ENCODE measurements at places on chromosomes 5 and 9.

DNA sequence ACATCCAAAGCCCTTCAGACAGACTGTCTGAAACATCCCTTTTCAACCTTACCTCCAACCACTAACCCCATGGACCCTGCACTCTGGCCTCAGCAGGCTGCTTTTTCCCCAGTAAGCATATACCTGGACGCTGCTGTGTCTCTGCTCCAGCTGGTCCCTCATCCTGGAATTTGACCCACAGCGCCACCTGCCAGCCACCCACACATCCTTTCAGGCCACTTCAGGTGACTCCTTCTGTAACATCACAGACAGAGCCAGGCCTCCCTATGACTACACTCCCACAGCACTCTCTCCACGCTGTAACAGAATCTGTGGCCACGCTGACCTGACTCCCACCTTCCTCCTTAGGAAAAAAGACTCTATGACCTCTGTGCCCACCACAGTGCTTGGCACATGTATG, 3.4 kb downstream of the MGAT1 start:
- no peak for DNase-seq

DNA sequence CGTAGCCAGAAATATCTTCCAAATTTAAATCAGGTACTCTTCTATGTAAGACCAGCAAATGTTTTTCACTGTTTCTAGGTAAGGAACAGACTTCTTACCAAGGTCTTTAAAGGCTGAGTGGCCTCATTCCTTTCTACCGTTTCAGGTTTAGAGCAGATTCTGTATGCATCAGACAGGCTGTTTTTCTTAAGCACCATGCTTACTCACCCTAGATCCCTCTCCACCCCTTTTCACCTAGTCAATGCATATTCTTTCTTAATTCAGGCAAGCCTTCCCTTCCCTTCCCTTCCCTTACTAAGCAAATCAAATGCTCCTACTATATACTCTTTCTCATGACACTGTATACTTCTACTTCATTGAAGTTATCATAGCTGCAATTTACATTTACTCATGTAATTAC, 70.7 kb downstream of the RFX3 start:
- no peak for DNase-seq

GRCh38 chr5:169988947-169989346, 8.7 kb upstream of the INSYN2B start:
- no peak for DNase-seq

- no peak for DNase-seq
These were observed 16.3 kb downstream of the GABBR2 start for GRCh38 chr9:98692392-98692791.

DNA sequence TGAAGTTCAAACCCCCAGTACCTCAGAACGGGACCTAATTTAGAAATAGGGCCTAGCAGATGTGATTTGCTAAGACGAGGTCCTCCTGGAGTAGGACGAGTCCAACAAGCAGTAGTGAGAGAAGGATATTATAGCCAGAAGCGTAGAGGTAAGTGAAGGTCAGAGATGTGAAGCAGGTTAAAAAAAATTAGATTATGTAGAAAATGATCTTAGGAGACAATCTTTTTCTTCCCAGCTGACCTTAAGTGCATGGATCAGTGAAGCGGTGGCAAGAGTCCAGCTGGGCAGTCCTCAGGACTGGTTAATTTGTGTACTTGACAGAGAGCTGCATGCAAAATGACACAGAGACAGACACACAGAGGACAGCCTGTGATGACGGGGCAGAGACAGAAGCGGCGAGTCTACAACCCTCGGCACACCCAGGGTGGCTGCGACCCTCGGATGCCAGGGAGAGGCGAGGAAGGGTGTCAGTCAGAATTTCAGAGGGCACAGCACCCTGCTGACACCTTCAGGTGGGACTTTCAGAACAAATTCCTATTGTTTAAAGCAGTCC, 131.4 kb upstream of the IRX4 start:
- DNase-seq = no peak

DNA sequence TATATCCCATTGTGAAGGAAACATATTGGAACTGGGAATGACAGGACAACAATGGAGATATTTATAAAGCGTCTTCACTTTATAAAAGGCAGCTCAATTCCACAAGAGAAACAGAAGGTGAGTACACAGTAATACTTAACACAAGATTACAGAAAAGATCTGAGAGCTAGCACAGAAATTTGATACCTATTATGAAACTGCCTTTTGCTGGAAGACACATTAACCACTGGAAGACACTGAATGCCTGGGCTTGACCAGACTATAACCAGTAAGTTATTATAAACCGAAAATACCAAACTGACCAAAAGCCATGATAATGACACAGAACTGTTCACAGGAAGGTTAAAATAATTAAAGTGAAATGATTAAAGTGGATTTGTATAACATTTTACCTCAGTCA, 195.4 kb downstream of the NR2F1-AS1 start:
- DNase-seq = no peak

- no peak for DNase-seq
These were observed 248.6 kb upstream of the ANKRD55 start for GRCh38 chr5:56481428-56482357.

GRCh38 chr9:93307468-93308157, 123.7 kb downstream of the WNK2 start:
- DNase-seq = no peak

DNA sequence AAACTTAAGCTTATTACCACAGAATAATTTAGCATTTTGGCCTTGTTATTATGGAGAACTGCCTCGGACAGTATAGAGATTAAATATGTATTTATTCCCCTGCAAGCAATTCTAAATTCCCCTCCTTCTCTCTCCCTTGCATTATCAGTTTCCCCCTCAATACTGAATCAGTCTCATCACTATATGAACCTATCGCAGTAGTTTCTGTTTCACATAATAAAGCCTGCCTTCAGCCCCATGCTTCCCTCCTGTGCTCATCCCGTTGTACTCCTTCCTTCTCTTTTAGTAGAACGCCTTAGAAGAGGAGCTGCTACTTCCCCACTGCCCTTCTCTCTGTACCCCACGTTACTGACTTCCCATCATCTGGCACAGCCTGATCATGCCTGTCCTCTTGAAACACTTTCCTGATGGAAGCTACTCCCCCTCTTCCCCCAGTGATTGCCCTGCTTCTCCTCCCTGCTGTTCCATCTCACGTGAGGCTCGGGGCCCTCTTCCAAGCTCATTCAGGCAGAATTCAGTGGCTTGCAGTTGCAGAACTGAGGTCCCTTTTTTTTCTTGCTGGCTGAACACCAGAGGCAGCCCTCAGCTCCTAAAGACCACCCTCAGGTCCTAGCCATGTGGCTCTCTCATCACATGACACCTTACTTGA, 93.4 kb downstream of the PPIC start:
- DNase-seq = no peak

- no peak for DNase-seq
These were observed 21.5 kb upstream of the TBC1D2 start for GRCh38 chr9:98276907-98277469.

DNA sequence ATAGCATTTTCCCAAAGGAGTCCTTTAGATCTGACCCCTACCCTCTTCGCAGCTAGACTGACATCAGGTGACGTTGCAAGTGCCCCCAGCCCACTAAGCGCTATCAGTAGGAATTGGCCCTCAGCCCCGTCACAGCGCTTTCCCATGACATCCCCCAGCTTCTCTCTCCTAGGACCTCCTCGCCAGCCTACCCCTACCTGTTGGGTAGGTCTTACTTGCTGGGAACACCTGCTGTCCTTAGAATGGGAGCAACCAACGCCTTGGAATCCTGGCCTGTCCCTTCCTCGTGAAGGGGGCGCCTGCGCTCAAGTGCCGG, 584 bp upstream of the PIP5K1B start:
- DNase-seq = no peak

- DNase-seq = no peak
These were observed 59.7 kb downstream of the NIPBL start for GRCh38 chr5:36936309-36936708.

GRCh38 chr5:56658972-56659371, 156.4 kb upstream of the MAP3K1 start:
- DNase-seq = no peak

GRCh38 chr9:129875687-129876395, 40.6 kb downstream of the USP20 start:
- no peak for DNase-seq

DNA sequence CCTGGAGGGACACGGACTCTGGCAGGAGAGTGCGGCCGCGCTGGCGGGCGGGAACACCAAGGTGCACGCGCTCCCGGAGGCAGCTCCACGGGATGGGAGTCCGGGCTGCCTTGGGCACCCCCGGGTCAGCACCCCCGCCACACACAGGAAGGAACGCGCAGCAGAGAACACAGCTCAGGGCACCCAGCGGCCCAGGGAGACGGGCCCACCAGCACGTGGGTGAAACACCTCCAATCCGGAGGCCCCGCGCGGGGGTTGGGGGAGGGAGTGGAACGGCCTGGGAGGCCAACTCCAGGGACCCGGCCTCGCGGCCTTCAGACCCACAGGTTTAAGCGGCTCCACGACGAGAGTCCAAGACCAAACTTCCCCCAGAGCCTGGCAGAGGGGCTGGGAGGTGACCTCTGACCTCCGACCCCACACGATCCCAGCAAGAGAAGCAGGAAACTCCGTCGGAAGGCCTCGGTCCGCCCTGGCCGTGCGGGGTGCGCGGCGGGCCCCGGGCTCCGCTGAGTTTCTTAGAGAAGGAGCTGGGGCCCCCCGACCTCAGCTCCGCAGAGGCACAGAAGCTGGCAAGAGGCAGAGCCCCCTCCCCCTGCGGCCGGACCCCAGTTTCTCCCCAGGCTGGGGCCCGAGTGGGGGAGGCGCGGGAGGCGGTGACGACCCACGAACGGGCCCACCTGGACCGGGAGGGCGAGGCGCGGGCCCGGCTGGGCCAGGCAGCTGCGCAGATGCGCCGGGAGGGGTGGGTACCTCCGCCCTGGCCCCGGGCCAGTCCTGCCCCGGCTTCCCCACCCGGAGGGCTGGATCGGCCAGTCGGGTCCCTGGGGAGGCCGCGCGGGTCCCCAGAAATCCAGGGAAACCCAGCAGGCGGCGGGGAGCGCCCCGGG, 851 bp downstream of the NACC2 start:
- DNase-seq = peak; percentile 40

DNA sequence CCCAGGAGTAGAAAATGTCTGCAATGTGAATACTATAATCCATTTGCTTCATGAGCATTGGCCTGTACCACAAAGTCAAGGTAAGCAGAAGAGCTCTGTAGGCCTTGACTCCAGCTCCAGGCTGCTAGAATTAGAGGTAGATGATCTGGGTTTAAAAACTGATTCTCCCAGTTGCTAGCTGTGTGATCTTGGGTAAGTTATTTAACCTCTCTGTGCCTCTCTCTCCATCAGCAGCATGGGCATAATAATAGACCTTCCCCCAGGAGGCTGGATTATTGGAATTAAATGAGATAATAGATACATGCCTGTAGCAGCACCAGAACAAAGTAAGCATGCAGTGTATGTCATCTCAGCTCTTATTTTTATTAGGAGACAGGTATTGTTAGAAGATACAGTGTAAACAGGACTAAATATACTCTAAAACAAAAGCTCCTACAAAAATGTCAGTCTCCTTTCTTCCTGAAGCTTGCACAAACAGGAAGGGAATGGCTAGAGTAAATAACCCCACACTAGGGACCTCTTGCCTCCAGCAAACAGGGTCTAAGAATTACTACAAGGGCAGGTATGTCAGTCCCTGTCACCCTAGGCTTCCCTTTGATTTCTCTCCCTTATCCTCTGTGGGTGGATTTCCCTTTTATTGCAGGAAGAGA, 57.5 kb downstream of the PSAT1 start:
- DNase-seq = no peak

DNA sequence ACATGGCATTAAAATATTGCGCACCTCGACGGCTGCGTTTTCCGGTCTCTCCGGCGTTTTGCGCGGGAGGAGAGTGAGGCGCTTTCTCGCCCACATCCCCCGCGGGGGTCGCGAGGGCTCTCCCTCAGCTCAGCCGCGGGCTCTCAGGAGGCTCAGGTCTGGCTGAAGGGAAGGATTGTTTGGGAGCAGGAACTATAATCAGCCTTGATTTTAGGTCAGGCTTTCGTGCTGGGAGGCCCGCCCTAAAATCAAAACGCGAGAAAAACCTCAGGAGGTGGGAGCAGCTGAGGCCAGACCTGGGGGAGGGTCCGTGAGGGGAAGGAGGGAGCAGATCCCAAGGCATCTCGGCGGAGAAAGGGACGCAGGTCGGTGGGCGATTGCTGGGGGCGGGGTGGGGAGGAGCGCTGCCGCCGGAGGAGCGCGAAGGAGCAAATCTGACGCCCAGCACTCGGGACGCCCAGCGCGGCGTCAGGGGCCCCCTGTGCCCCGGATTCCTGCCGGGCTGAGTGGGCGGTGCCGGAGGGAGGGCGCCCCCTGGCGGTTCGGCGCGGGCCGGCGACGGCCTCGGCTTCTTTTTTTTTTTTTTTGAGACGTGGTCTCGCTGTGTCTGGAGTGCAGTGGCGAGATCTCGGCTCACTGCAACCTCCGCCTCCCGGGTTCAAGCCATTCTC, 18.7 kb upstream of the RNF130 start:
- DNase-seq = peak; percentile 45

DNA sequence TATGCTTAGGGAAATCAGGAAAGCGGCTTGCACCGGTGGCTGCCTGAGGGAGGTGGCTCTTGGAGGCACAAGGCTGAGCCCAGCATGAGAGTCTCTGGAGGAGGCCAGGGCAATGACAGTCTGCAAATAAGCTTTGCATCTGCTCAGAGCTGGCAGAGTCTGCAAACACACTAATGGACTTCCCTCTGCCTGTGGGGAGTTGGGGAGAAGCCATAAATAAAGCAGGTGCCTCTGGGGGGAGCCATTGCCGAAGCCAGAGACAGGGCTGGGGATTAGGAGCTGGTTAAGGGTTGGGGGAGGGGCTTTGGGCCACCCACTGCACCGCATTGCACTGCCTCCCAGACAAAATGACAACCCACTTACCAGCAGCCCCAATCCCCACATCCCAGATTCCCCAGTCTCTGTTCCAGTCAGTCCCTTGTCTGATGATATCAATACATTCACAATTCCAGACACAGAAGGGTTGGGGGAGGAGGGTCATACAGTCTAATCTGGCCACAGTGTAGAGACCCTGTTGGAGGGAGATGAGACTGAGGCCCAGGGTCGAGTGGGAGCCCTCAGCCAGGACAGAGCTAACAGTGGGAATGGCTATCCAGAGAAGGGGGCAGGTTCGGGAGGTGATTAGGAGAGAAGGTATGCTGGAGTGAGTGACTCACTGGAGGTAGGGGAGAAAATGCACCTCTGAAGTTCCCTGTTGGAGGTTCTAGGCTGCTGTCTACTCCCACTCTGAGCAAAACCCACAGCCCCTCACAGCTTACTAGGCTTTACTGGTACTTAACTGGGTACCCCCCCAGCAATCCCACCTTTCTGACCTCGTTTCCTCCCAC, 53.7 kb downstream of the PAX5 start:
- no peak for DNase-seq

GRCh38 chr9:135023088-135023785, 64.2 kb upstream of the OLFM1 start:
- no peak for DNase-seq

Measured in stimulated activated CD8-positive, alpha-beta memory T cell treated with anti-CD3 and anti-CD28 coated beads, Interleukin-4, amount 100 ng/mL, for 4 hours (primary cell).